ENCODE measurements at places on chromosomes 5 and 9.

GRCh38 chr9:33320568-33321261 is 30.4 kb downstream of the NFX1 start:
- DNase-seq = no peak

GRCh38 chr5:141560151-141560550 is 58.6 kb downstream of the DIAPH1 start:
- peak; percentile 31 for DNase-seq

- no peak for DNase-seq
These were observed 24.6 kb downstream of the SSBP2 start for GRCh38 chr5:81726297-81726696.

DNA sequence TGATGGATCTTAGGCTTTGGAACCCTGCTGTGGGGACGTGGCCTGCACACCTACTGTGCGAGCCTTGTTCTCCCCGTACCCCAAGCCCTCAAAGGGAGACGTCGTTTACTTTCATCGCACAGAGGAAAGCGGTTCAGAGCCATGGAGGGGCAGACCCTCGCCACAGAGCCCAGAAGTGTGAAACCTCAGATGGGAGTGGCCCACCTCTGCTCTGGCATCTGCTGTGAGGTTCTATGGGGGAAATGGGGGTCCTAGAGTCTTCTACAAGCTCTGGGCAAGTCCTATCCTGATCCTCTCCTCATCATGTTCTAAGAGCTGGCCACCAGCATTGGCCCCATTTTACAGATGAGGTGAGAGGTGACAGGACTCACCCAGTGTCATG is 3.7 kb upstream of the RNF44 start:
- DNase-seq = no peak

DNA sequence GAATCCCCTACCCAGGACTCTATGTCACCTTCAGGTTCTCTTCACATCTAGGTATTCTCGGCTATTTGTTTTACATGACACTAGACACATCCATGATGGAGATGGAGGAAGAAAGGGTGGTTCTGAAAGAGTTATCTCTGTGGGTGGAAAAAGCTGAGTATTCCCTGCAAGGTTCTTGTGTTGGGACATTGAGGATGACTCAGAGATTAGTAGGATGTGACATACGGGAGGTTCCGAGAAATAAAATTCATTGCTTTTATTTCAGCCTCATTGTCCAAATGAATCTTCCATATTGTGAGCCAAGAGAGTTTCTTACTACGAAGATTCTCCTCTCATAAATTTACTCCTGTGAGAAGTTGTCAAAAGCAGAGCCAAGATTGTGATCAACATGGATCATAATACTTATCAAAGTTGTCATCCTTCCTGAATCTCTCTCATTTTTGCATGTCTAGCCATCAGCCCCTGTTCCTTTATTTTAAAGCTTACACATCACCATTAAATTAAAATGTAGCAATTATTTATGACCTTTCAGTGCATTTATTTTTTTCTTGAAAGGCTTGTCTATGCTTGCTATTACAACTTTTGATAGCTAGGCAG is 370.0 kb downstream of the PSAT1 start:
- no peak for DNase-seq
